ENCODE measurements at places on chromosomes 1 and 21.

- no peak for DNase-seq
Measured at GRCh38 chr1:152018537-152018936, 18.3 kb downstream of the S100A11 start.

GRCh38 chr1:197848350-197848749, 54.1 kb upstream of the C1orf53 start:
- DNase-seq: no peak

GRCh38 chr1:37399205-37399604, 75.2 kb upstream of the ZC3H12A start:
- no peak for DNase-seq

DNA sequence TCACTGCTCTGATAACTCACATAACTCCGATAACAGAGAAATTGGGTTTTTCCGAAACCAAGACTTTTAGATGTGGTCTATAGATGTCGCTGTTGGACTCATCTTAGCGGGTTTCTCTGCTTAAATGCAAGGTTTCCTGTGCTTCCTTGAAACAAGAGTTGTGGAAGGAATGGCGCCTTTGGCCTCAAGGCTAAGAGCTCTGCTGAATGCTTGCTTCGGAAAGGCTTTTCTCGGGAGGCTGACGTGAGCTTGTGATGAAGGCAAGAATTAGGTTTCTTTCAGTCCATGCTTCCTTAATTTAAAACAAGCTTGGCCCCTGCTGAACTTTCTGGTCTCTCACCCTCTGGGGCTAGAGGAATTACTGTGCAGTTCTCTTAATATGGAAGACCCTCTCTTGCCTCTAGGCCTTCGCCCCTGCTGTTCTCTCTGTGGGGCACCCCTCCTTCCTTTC, 113.5 kb downstream of the MAP3K21 start:
- no peak for DNase-seq

DNA sequence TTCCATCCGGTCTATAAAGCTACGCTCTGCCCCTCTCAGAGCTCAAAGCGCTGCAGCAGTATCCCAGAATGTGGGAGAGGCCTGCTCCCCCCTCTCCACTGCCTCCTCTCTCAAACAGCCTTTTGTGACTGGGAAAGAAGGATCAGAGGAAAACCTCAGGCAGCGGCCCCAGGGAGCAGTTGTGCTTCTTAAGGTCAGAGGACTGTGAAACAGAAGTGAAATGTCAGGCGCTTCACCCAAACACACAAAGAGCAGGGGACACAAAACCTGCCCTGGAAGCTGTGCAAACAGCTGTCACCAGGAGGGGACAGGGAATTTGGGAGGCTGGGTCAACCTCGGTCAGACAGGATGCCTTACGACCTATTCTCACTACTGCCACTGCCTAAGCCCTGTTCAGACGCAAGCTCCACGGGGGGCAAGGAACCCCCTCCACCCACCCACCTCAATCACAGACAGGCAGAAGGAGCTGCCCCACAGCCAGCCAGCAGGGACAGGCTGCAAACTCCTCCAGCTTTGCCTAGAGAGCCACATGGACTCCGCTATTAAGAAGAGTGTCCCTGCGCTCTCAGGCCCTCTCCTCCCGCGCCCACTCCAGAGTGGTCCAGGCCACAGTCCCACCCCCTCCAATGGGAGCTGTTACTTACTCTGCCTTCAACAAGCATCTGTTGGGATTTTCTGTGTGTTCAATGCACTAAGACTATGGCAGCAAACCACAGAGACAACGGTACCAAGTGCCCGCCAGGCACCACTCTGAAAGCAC, 14.6 kb downstream of the SSBP3 start:
- DNase-seq: no peak

- no peak for DNase-seq
Measured at GRCh38 chr21:43719748-43720538, 1.0 kb downstream of the PDXK start.

DNA sequence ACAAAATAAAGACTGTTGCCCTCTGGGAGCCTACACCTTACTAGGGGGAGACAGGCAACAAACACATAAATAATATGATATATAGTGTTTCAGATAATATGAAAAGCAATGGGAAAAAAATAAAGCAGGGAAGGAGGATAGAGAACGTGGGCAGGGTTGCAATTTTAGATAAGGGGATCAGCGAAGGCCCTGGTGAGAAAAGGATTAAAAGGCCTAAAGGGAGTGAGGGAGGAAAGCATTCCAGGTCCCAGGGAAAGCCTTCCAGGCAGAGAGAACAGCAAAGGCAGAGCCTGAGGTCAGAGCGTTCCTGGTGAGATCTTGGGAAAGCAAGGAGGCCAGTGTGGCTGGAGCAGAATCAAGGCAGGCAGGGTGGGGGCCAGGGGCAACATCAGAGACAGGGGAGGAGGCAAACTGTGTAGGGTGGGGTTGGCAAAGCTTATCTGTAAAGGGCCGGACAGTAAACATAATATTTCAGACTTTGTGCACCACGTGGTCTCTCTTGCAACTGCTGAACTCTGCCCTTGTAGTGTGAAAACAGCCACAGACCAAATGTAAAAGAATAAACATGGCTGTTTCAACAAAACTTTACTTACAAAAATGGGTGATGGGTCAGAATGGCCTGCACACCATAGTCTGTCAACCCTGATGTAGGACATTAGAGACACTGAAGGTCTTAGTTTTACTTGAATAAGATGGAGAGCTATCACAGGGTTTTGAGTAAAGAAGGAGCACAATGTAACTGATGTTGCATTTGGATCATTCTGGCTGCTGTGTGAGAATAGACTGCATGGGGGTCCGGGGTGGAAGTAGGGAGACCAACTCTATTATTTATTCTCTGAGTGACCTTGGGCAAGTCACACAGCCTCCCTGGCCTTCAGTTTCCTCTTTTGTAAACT, 13.3 kb upstream of the CPT2 start:
- DNase-seq: no peak

DNA sequence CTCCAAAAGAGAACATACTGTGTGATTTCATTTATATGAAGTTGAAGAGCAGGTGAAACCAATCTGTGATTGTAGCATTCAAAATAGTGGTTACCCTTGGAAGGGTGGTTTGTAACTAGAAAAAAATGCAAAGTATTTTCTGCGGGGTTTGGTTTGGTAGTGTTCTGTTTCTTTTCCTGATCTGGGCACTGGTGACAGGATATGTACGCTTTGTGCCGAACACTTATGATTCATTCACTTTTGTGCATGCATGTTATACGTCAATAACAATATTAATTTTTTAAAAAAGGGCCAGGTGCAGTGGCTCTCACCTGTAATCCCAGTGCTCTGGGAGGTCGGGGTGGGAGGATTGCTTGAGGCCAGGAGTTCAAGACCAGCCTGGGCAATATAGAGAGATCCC, 63.8 kb downstream of the CD34 start:
- no peak for DNase-seq

GRCh38 chr1:110472546-110472945, 21.6 kb downstream of the PROK1 start:
- no peak for DNase-seq

- no peak for DNase-seq
Measured at GRCh38 chr1:58573705-58574591, 3.1 kb downstream of the TACSTD2 start.

- DNase-seq: no peak
Measured at GRCh38 chr1:240931031-240931430, 319.1 kb upstream of the GREM2 start.

- peak; percentile 8 for DNase-seq
Measured at GRCh38 chr1:209150114-209150513, 433.4 kb upstream of the CAMK1G start.

- no peak for DNase-seq
Measured at GRCh38 chr1:2258996-2259395, 30.9 kb downstream of the SKI start.

DNA sequence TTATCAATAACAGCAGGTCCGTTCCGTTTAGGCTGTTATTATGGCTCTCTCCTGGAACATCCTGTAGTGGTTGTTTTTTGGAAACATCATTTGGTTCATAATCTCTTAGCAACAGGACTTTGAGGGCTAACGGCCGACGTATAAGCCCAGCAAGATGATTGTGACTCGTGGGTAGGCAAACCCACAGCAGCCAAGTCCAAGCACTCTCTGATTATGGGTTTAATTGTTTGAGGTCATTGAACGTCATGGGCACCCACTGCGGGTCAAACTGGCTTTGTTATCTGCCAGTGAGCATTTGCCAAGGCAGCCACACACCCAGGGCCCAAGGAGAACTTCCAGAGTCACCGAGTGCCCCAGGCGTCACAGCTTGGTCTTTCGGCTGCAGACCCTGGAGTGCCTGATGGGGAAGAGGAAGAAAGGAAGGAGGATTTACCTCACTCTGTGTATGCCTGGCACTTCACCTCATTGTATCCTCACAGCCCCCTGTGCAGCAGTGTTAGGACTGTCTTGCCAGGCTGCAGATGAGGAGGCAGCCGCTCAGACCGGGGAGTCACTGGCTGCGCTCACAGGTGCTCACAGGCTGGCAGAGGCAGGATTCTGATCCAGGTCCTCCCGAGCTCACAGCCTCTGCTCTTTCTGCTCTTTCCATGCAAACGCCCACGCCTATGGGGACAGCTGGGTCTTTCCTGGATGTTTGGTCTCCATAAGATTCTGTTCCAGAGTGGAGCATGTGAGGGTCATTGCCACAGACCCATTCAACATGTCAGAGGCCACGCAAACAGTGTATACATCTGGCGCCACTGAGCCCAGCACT, 30.8 kb upstream of the EPS8L3 start:
- no peak for DNase-seq

- no peak for DNase-seq
Measured at GRCh38 chr1:232974971-232975370, 24.6 kb downstream of the NTPCR start.

- DNase-seq: no peak
Measured at GRCh38 chr1:111141245-111142220, 1.5 kb downstream of the CEPT1 start.

DNA sequence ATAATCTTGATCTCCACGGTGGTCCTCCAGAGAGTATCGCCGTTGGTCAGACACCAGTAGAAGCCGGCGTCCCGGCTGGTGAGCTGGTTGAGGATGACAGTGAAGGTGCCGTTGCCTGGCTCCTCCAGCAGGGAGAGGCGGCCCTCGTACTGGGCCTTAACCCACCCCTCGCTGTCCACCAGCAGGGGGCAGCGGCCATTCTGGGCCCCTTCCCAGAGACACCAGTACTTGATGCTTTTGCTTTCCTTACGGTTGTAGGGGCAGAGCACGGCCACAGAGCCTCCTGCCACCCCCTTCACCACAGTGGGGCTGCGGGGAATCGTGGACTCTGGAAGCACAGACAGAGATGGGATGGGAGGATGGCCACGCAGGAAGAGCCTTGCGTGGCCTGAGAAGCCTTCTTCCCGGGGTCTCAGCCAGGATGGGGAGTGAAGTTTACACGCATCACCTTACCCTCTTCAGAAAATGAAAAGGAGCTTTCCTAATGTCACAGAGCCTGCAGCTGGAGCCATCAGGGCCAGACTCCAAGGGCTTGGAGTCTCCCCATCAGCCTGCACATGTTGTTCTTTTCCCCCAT, 10.7 kb downstream of the PIGR start:
- no peak for DNase-seq

GRCh38 chr1:148315071-148315811, 163.2 kb upstream of the NBPF11 start:
- DNase-seq: no peak
